Activated CD8-positive, alpha-beta T cell treated with anti-CD3 and anti-CD28 coated beads for 36 hours (primary cell): ENCODE measurements at places on chromosomes 2 and 18.

DNA sequence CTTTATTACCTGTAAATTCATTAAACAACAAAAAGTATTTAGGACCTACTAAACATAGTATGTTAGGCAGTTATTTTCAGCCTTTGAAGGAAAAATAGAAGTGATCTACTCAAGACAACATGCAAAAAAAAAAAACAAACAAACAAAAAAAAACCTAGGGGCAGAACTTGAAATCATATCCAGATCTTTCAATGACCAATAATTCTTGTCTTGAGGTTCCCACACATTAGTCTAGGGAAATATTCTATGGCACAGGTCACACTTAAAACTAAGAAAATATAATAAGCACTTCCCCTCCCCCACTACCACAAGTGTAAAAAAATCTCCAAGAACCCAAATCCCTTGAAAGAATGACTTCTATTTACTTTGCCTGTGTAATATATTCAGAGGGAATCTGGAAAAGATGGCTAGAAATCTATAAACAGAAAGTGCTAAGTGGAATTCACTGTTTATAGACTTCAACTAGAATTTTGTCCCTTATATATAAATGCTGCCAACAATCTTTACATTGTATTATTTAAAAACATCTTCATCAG, 3.5 kb downstream of the PELI1 start:
- H3K4me1 ChIP-seq: peaks cover 52% of the 10 kb centered on the region
- DNase-seq: no peak
- no peaks in the 10 kb centered on the region for H3K27me3 ChIP-seq
- peaks cover 29% of the 10 kb centered on the region for H3K36me3 ChIP-seq
- peak overlapping the region; percentile 96 for H3K4me3 ChIP-seq
- H3K27ac ChIP-seq: peak overlapping the region; percentile 85

- no peaks in the 10 kb centered on the region for H3K4me1 ChIP-seq
- peaks cover 10% of the 10 kb centered on the region for H3K36me3 ChIP-seq
- H3K4me3 ChIP-seq: no peak overlapping the region
- H3K27me3 ChIP-seq: no peaks in the 10 kb centered on the region
- no peak overlapping the region for H3K27ac ChIP-seq
Measured at GRCh38 chr2:189341077-189341476, 100.2 kb upstream of the WDR75 start.

GRCh38 chr2:101717071-101717845, 19.8 kb downstream of the MAP4K4 start:
- peak overlapping the region; percentile 99 for H3K27ac ChIP-seq
- DNase-seq: peak; percentile 68
- H3K27me3 ChIP-seq: no peaks in the 10 kb centered on the region
- peaks cover 29% of the 10 kb centered on the region for H3K36me3 ChIP-seq

- no peak for DNase-seq
- peaks cover 2% of the 10 kb centered on the region for H3K27me3 ChIP-seq
- no peaks in the 10 kb centered on the region for H3K36me3 ChIP-seq
- H3K27ac ChIP-seq: no peak overlapping the region
- H3K4me1 ChIP-seq: no peaks in the 10 kb centered on the region
Measured at GRCh38 chr2:47235132-47235531, 80.0 kb upstream of the STPG4 start.

DNA sequence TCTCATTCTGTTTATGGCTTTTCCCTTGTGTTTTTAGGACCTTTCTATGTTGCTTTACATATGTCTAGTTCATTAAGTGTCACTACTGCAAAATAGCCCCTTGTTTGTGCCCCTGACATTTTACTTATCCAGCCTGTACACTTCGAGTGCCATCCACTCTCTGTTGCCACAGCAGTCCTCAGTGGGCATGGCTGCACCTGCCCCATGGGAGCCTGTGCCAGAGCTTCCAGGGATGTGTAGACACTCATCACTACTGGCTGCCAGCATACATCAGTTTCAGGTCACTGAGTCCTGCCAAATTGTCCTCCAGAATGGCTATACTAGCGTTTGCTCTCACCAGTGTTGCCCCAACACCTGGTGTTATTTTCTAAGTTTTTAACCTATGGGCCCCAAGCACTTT, 80.4 kb downstream of the ARMC9 start:
- no peaks in the 10 kb centered on the region for H3K36me3 ChIP-seq
- peaks cover 2% of the 10 kb centered on the region for H3K4me1 ChIP-seq
- H3K27ac ChIP-seq: no peak overlapping the region
- H3K27me3 ChIP-seq: no peaks in the 10 kb centered on the region
- no peak for DNase-seq

DNA sequence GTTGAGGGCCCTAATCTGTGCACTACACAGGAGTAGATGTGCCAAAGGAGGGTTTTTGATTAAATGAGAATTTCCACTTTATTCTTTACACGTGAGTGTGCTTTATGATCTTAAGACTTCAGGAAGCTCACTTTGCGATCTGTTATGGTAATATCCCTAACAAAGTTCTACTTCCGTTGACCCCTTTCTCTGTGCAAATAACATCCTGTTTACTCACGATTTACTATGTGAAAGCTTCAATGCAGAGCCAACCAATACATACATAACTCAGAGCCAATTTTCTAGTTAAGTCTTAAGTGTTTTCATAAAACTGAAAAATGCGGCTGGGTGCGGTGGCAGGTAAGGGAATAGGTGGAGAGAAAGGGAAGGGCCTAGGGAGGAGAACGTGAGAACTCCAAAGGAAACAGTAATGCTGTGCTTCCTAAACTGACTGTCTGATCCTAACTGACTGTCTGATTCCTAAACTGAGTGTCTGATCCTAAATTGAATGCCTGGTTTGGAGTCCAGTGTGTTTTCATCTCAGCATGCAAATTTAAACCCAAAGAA, 87.6 kb downstream of the PLCL1 start:
- H3K27me3 ChIP-seq: peaks cover 1% of the 10 kb centered on the region
- H3K4me1 ChIP-seq: peaks cover 45% of the 10 kb centered on the region
- peak overlapping the region; percentile 48 for H3K4me3 ChIP-seq
- no peak for DNase-seq
- peak overlapping the region; percentile 69 for H3K27ac ChIP-seq

DNA sequence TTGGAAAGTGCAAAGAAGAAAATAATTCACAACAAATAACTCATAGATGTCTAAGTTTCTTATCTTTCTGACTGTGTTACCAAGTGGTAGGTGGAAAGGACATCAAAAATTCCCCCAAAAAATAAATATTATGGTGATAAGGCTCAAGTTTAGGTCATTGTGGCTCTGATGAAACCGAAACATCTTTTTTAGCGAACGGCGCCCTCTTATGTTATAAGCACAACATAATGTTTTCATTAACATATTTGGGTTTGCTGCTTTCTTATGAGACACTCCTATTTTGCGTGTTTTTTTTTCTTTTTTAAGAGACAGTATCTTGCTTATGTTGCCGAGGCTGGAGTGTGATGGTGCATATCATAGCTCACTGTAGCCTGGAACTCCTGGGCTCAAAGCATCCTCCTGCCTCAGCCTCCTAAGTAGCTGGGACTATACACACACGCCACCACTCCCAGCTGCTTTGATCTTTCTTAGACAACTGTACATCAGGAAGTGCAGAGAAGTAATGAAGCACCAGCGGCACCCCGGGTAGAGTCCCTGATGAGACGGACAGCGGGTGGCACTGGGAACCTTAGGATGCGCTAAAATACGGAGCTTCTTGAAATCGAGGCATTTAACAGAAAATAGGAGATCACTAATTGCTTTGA, 38.5 kb upstream of the SLC35G4 start:
- H3K36me3 ChIP-seq: no peaks in the 10 kb centered on the region
- H3K4me1 ChIP-seq: no peaks in the 10 kb centered on the region
- no peak overlapping the region for H3K27ac ChIP-seq
- DNase-seq: peak; percentile 24

DNA sequence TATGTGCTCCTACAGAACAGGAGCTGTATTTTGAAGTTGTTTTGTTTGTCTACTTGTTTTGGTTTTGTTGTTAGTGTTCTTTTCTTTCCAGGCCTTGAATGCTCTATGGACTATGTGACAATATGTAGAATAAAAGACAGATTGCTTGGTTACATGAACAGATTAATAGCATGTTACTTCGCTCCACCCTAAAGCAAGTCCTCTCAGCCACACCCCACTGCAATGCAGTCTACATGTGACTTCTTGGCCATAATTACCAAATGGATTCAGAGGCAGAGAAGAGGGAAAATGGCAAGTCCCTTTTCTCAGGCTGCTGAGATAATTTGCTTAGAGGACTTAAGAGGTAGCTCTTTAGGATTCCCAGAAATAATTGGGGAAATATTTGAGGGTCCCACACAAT, 123.2 kb upstream of the CYP1B1 start:
- no peak for DNase-seq
- no peaks in the 10 kb centered on the region for H3K36me3 ChIP-seq
- H3K27me3 ChIP-seq: peaks cover 20% of the 10 kb centered on the region
- no peak overlapping the region for H3K4me3 ChIP-seq
- H3K4me1 ChIP-seq: no peaks in the 10 kb centered on the region

DNA sequence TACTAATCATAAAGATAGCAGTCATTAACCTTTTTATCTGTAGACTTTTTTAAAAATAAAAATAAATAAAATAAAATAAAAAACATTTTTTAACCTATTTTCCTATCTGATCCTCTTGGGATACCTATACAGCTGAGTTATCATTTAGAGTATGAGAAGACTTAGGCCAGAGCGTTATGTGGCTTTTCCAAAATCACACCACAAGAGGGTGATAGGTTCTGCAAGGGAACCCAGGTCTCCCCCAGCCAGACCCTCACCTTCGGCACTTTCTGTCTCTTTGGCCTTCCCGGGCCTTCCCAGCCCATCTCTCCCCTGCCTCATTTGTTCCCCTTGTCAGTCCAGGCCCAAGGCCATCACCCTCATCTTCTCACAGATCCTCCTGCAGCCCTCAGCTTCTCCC, 311.7 kb downstream of the SMAD2 start:
- no peak for DNase-seq
- H3K27me3 ChIP-seq: peaks cover 11% of the 10 kb centered on the region
- no peak overlapping the region for H3K27ac ChIP-seq
- H3K4me1 ChIP-seq: no peaks in the 10 kb centered on the region

GRCh38 chr2:6372317-6372901, 493.3 kb downstream of the CMPK2 start:
- H3K27me3 ChIP-seq: peaks cover 1% of the 10 kb centered on the region
- no peak for DNase-seq
- no peaks in the 10 kb centered on the region for H3K36me3 ChIP-seq

DNA sequence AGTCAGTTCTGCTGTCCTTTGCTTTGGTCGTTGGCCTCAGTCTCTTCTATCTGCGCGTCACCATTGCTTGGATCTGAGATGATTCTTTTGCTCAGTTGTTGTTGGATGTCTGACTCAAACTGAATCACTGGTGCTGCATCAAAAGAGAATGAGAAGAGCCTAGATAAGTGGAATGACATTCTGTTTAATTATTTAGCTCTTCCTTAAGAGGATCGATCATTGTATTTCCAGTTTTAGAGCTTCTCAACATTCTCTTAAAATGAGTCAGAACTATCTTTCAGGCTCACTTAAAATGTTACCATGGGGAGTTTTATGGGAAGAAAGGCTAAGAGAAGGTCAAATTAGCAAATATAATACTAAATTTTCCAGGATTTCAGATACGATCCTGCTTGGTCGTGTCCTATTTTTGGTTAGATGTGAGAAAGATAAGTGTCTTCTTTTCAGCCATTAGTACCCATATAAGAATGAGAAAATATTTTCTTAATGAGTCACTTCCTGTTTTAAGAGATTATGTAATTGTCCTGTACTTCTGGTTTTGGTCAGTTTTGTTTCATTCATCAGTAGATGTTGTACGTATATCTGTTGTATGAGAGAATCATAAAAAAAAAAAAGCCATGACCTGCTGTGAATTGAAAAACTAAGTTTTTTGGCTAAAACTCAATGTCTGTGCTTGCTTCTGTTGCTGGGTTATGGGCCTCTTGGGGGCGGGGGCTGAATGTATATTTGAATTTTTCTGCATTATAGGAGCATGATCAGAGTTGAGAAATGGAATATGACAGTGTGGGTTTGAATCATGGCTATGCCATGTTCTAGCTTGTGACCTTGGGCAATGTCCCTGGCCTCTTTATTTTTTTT, 31.6 kb upstream of the CASP10 start:
- peak overlapping the region; percentile 60 for H3K27ac ChIP-seq
- no peak overlapping the region for H3K4me3 ChIP-seq
- DNase-seq: no peak

- peak overlapping the region; percentile 59 for H3K4me3 ChIP-seq
- no peaks in the 10 kb centered on the region for H3K27me3 ChIP-seq
- DNase-seq: peak; percentile 73
- peaks cover 37% of the 10 kb centered on the region for H3K4me1 ChIP-seq
- H3K27ac ChIP-seq: peak overlapping the region; percentile 88
- H3K36me3 ChIP-seq: no peaks in the 10 kb centered on the region
Measured at GRCh38 chr18:46167971-46168370, 63.8 kb downstream of the HAUS1 start.

GRCh38 chr18:79447703-79448367, 52.1 kb downstream of the NFATC1 start:
- no peak overlapping the region for H3K27ac ChIP-seq
- no peak overlapping the region for H3K4me3 ChIP-seq
- DNase-seq: peak; percentile 25
- no peaks in the 10 kb centered on the region for H3K27me3 ChIP-seq

DNA sequence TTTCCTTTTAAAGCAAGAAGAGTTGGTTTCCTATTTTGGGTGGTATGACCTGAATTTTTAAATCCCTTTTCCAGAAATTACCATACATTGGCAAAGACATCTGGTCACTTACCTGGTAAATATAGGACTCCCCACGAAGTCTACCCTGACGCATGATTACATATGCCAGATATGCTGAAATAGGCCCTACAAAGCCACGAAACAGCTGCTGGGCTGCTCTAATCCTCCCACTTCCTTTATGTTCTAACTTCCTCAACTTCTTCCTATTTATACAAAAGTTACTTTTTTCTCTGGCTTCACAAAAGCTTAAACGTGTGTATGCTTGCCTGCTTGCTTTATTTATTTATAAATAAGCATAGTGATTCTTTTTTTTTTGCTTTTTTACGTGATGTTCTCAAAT, 186.0 kb upstream of the EPHA4 start:
- DNase-seq: no peak
- H3K4me1 ChIP-seq: no peaks in the 10 kb centered on the region
- H3K27me3 ChIP-seq: no peaks in the 10 kb centered on the region
- no peak overlapping the region for H3K27ac ChIP-seq
- no peaks in the 10 kb centered on the region for H3K36me3 ChIP-seq
- H3K4me3 ChIP-seq: no peak overlapping the region

GRCh38 chr2:179059026-179059700, 9.2 kb upstream of the CCDC141 start:
- H3K27ac ChIP-seq: no peak overlapping the region
- H3K4me3 ChIP-seq: no peak overlapping the region
- H3K27me3 ChIP-seq: no peaks in the 10 kb centered on the region
- no peaks in the 10 kb centered on the region for H3K4me1 ChIP-seq
- no peaks in the 10 kb centered on the region for H3K36me3 ChIP-seq

DNA sequence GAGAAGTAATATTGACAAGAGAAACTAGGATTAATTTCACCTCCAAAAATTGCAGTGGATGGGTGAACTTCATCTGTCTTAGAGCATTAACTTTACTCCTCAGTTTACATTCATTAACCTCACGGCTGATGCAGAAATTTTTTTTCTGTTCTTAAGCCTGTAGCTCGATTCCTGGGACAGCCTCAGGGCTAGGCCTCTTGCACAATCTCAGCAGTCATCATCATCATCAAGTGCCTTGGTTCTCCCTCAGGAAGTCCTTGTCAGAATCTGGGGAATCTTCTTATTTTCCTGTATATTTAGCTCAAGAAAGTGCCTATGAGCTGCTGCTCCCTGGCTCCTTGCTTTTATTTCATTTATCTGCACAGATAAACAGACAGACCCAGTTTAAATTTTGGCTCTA, 1272.2 kb upstream of the LRRTM1 start:
- H3K4me3 ChIP-seq: no peak overlapping the region
- no peaks in the 10 kb centered on the region for H3K4me1 ChIP-seq
- H3K36me3 ChIP-seq: no peaks in the 10 kb centered on the region
- H3K27me3 ChIP-seq: no peaks in the 10 kb centered on the region
